ENCODE measurements at places on chromosomes 3 and 15.

- DNase-seq, result no peak
Measured at GRCh38 chr3:31882431-31882830, 98.6 kb downstream of the OSBPL10 start.

GRCh38 chr3:107416138-107416537 is 38.9 kb downstream of the CCDC54 start:
- no peak for DNase-seq

DNA sequence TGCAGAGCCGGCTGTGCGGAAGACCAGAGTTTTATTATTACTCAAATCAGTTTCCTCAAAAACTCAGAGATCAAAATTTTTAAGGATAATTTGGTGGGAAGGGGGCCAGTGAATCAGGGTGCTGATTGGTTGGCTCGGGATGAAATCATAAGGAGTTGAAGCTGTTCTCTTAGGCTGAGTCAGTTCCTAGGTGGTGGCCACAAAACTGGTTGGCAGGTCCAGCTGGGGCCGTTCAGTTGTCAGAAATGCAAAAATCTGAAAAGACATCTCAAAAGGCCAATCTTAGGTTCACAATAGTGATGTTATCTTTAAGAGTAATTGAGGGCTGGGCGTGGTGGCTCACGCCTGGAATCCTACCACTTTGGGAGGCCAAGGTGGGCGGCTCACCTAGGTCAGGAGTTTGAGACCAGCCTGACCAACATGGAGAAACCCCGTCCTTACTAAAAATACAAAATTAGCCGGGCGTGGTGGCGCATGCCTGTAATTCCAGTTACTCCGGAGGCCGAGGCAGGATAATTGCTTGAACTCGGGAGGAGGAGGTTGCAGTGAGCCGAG is 2.3 kb upstream of the ZNF589 start:
- DNase-seq, result no peak

GRCh38 chr3:141816958-141817357 is 53.8 kb downstream of the GRK7 start:
- no peak for DNase-seq

DNA sequence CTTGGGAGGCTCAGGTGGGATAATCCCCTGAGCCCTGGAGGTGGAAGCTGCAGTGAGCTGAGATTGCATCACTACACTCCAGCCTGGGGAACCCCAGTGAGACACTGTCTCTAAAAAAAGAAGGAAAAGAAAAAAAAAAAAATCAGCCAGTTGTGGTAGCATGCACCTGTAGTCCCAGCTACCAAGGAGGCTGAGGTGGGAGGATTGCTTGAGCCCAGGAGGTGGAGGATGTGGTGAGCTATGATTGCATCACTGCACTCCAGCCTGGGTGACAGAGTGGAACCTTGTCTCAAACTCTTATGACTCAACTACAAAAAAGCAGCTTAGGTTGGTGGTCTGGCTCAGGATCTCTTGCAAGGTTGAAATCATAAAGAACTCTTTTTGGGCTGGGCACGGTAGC is 19.3 kb upstream of the GPX1 start:
- no peak for DNase-seq

- DNase-seq, result no peak
Measured at GRCh38 chr3:169041677-169042171, 621.8 kb downstream of the MECOM start.

GRCh38 chr15:62063825-62064635 is 2.7 kb upstream of the C2CD4A start:
- no peak for DNase-seq

- no peak for DNase-seq
Measured at GRCh38 chr3:2823031-2823430, 287.1 kb downstream of the IL5RA start.

DNA sequence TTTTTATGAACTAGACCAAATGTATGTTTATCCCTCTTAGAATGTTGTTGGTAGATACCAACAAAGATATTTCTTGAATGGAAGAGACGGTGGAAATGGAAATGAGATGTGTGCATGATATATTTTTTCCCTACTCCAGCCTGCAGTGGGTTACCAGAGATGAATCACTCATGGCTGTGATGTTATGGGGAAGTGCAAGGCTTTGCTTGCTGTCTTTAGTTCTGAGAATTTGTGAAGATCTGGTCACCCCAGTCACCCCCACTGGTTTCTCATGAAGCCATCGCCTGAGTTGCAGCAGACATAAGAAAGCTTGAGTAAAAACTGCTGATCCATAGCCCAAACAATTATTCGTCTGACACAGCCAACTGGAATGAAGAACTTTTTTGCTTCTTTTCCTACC is 78.1 kb upstream of the EOMES start:
- no peak for DNase-seq

GRCh38 chr3:195895861-195896360 is 12.4 kb downstream of the TNK2 start:
- DNase-seq, result no peak

GRCh38 chr3:12287727-12288181 is 1.1 kb upstream of the PPARG start:
- DNase-seq, result no peak

DNA sequence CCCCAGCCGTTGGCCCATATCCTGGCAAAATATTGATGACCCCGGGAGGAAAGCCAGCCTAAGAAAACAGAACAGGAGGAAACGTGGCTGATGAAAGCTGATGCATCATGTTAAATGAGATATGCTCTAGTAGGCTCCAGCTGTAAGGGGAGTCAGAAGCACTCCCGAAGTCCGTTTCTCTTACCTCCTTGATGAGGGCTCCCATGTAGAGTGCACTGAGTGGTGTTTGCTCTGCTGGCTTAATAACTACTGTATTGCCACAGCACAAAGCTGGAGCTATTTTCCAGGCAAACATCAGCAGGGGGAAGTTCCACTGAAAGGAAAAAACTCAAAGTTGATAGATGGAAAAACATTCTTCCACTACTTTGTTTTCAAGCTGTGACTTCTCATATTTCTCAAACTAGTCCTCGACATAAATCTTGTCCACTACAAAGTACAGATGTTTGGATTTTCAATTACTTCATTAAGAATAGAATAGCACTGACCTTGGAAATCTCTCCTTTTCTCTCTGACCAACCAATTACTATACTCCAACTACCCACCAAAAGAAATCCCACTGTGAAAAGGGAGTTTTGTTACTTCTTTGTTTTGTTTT is 72.7 kb downstream of the ALDH1A2 start:
- DNase-seq, result no peak

DNA sequence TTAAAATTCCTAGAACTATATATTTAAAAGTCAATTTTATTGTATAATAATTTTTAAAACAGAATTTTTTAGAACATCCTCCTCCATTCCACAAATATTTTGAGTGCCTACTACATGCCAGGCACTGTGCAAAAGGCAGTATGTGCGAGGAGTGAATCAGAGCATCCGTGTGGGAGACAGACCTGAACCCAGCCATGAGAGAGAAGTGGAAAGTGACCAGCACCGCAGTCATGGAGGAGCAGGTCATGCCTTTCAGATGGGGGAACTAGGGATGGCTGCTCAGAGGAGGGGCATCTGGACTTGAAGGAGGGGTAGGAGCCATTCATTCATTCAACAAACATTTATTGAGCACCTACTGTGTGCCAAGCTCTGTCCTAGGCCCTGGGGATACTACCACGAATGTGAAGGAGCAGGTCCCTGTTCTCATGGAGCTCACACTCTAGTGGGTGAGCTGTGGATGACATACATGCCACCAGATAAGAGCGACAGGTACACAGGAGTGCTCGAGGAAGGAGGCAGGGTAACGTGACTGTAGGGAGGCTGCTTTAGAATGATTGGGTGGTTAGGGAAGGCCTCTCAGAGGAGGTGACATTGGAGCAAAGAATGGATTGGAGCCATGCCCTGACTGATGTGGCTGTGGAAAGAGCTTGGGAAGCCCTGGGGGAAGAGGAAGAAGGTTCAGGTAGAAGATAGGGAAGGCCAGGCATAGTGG is 3.1 kb upstream of the CHRNA3 start:
- DNase-seq, result no peak

GRCh38 chr3:118635711-118636110 is 398.9 kb downstream of the IGSF11 start:
- no peak for DNase-seq

- DNase-seq, result no peak
Measured at GRCh38 chr15:70166506-70167087, 68.9 kb upstream of the TLE3 start.

DNA sequence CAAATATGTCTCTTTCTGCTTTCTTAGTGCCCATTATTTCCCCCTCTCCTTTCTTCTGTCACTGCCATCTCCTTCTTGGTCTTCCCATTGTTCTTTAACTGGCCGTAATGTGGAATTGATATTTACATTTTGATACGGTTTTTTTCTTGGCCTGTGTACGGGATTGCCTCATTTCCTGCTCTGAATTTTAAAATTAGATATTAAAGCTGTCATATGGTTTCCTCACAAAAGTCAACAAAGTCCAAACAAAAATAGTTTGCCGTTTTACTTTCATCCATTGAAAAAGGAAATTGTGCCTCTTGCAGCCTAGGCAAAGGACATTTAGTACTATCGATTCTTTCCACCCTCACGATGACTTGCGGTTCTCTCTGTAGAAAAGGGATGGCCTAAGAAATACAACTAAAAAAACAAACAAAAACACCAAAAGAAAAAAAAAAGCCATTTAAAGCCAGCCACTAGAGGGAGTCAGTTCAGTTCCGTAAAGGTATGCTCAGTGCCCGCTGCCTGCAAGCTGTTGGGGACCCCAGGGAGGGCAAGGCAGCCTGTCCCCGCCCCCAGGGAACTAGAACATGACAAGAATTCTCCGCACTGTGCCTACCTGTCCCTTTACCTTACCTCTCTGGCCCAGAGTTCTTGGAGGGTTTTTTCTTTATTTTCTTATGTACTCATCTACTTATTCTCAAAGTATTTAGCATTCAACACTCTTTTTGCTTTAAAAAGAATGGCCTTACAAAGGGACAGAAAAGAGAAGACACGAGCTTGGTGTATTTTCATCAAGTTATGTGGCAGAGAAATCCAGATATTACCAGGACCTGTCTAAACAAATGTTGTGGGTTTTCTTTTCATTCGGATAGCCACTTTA is 30.0 kb upstream of the NR2E3 start:
- no peak for DNase-seq

DNA sequence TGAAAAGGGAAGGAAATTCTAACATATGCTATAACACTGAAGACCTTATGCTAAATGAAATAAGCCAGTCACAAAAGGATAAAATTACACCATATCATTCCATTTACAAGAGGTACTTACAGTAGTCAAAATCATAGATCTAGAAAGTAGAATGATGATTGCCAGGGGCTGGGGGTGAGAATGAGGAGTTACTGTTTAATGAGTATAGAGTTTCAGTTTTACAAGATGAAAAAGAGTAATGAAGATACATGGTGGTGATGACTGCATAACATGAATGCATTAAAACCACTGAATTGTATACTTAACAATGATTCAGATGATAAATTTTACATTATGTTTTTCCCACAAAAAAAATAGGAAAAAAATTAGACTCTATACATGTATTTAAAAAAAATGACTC is 152.6 kb downstream of the SCAPER start:
- no peak for DNase-seq

GRCh38 chr3:164371681-164372080 is 706.6 kb downstream of the SI start:
- DNase-seq, result no peak

- no peak for DNase-seq
Measured at GRCh38 chr15:77869021-77869895, 208.3 kb downstream of the TBC1D2B start.

DNA sequence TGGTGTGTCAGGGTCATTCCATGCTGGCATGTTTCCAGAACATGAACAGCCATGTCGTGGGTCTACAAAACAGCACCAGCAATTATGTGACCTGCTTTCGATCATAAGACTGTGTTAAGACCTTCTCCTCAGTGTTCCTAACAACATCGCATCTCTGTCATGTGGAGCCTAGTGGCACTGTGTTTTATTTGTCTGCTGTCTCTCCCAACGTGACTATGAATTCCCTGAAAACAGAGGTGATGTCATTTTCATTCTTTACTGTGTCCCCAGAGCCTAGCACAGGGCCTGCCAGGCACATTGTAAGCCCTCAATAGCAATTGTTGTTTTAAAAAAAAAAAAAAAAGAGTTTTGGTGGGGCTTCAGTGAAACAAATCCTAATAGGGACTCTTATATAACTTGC is 94.2 kb upstream of the IL12A start:
- DNase-seq, result no peak

- no peak for DNase-seq
Measured at GRCh38 chr3:71987089-71987735, 202.3 kb upstream of the PROK2 start.

DNA sequence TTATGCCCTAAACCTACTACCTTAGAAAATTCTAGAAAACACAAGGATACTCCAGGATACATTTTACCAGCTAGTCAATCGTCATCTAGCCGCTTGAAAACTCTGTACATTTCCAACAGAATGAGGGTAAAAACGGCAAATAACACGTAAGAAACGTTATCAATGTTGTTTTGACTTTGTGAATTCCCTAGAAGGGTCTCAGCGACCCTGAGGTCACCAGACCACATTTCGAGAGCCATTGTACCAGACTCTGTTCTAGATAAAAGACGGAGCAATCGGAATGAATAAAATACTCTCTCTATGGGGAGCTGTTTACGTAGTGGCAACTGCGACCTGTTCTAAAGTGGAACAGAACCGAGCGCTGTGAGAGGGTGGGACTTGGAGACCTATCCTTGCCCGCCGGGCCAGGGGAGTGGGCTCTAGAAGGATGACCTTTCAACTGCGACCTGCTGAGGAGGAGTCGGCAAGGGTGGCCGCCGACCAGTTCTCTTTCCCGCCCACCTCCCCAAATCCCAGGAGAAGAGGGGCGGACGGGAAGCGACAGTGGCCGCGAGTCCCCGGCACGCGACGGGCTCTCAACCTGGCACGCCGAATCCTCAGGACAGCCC is 778 bp upstream of the AP4E1 start:
- no peak for DNase-seq

- no peak for DNase-seq
Measured at GRCh38 chr3:113038328-113038727, 47.5 kb downstream of the GTPBP8 start.

DNA sequence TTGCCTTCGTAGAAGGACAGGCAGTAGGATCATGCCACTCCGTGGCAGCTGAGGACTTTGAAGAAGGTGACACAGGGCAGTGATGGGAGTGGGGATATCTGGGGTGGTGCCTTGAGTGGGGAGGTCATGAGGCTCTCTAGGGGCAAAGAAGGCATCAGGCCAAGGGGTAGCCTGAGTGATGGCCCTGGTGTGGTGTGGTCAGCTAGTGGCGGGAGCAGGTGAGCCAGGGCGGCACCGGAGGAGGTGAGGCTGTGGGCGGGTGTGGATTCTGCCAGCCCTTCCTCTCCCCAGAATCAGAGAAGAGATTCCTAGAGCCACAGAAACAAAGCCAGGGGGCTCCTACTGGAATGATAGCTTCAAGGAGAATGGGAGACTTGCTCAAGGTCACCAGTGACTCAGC is 18.4 kb downstream of the WNT7A start:
- DNase-seq, result no peak

- no peak for DNase-seq
Measured at GRCh38 chr3:178536211-178537079, at the start of gene KCNMB2. Gene KCNMB2 (plus strand): TSS chr3:178536436.

- DNase-seq, result no peak
Measured at GRCh38 chr3:155766206-155766605, 21.3 kb upstream of the PLCH1 start.

- DNase-seq, result peak; percentile 67
Measured at GRCh38 chr3:44729384-44729910, at the start of gene ZNF501. Gene ZNF501 (plus strand): TSS chr3:44729635. CDS start chr3:44734422, 4,787 bp downstream.

Data from NCI-H187 (cell line).